Endothelial cell of umbilical vein (primary cell): ENCODE measurements at places on chromosomes 7 and 10.

DNA sequence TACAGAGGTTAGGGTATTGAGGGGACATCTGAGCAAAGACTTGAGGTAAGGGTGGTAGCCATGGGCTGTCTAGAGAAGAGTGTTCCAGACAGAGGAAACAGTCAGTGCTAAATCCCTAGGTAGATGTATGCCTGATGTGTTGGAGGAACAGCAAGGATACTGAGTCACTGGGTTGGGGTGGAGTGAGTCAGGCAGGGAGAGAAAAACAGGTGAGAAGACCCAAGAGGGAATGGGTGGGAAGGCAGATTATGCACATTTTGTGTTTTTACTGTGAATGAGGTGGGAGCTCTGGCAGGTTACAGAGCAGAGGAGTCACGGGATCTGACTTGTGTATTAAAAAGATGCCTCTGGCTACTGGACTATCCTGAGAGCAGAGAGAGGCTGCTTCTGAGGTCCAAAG lies 285.0 kb downstream of the CALN1 start:
- DNase-seq = no peak

- DNase-seq = no peak
These were observed 46.3 kb upstream of the ELMO1 start for GRCh38 chr7:37494926-37495325.

DNA sequence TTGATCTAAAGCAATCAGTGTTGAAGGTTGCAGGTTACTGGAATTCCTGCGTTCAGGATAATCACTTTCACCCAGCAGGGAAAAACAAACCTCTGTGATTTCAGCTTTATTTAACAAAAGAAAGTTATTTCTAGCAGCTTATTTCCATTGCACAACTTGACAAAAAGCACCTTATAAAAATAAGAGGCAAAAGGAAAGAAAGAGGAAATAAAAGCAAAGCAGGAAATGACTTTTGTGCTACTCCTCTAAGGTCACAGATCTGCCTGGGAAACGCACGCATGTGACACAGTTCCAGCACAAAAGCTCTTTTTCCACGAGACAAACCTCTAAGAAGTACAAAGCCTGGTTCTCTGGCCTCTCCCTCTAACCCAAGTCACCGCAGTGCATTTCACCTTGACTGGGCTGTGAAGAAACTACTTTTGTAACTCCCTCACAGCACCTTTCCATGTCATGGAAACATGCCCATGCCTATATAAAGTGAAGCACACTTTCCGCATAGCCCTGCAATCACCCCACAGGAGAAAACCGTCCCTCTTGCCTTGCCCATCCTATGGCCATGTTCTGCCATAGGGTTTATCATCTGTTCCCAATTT lies 870 bp downstream of the ANK3 start:
- DNase-seq = peak; percentile 62

DNA sequence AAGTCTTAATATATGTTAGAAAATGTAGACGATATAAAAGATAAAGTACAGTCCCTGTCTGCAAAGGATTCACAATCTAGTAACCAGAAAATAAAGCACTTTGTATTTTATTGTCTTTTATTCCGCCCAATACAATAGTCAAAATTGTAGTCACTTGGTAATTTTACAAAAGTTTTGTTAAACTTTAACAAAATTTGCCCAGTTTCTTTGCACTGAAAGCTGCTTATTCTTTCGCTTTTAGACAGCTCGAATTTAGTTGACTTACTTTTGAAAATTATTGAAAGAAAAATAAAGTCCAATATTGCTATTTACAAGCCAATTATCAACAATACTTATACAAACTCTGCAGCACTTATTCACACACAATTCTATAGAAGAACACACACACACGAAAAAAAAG lies 534.9 kb upstream of the LRRTM3 start:
- no peak for DNase-seq

DNA sequence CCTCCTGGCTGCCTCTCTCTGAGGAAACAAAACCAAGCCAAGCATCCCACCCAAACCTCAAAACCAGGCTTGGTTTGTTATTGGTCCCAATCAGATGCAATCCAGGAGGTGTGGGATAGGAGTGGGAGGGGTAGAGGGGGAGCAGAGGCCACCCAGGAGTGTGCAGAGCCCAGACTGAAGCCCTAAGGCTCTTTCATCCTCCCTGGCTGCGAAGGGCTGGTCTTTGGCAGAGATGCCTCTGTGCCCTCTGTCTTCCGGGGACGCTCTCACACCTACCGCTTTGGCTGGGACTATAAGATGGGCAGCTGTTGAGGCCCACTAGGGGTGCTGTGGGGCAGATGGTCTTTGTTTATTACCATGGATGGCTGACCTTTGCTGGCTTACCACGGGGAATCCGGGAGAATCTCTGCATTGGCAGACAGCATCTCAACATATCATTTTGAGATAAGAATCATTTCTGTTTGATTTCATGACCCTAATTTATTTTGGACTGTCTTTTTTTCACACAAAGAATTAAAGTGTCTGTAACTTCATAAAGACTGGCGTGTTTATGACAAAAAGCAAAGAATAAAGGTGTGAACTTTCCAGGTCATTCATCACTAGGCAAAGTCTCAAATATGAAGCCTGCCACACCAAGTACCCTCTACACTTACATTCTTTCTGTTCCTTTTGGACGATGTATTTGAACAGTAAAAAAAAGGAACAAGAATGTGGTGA lies 6.5 kb upstream of the DENND2A start:
- DNase-seq = no peak

- DNase-seq = no peak
These were observed 80.7 kb upstream of the STEAP4 start for GRCh38 chr7:88387368-88387767.
